ENCODE measurements at places on chromosomes 6 and 20.

- DNase-seq: no peak
Observed at GRCh38 chr20:51815383-51816076, 13.2 kb upstream of the SALL4 start.

- no peak for DNase-seq
Observed at GRCh38 chr20:29687438-29687837, 1570.0 kb upstream of the DEFB115 start.

GRCh38 chr6:163702736-163703135 is 288.2 kb downstream of the QKI start:
- no peak for DNase-seq

- DNase-seq: no peak
Observed at GRCh38 chr20:17749978-17750721, 50.4 kb downstream of the BANF2 start.

DNA sequence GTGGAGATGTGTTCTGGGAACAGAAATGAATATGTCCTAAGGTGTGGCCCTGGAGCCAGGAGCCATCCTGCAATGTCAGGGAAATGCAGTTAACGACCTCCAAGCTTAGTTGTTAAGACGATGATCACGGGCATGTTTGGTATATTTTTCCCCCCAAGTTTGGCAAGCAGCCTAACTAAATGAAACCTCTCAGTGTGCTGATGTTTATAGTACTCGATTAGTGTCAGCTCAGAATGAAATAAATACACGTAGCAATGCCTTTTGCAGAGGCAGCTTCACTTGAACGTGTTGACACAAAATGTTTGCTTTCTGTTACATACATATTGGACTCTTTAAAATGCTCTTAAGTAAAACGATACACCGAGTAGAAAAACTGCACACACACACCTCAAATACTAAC is 76.2 kb upstream of the OLIG3 start:
- DNase-seq: peak; percentile 84

- DNase-seq: no peak
Observed at GRCh38 chr6:170280689-170281045, 10.2 kb downstream of the DLL1 start.

- DNase-seq: no peak
Observed at GRCh38 chr20:34389954-34390555, 27.0 kb downstream of the ITCH start.

DNA sequence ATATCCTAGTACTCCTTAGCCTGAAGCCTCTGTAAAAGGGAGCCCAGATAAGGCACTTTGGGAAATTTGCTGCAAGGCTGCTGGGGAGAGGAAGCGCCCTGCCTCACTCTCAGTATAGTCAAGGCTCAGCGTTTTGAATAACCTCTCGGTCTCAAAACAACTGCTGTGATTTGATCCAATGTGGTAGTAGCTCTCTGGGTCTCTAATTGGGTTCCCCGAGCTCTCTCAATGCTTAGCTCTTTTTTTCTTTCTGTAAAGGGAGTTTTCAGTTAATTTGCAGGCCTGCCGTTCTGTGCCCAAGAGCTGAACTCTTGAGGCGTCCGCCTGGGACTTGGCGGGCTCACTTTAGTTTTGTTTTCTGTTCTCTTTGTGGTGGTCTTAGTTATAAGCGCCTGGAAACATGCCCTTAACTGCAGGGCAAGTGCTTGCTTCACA is 41.2 kb downstream of the ZHX3 start:
- no peak for DNase-seq

- DNase-seq: no peak
Observed at GRCh38 chr6:125196613-125197012, 43.0 kb downstream of the TPD52L1 start.

DNA sequence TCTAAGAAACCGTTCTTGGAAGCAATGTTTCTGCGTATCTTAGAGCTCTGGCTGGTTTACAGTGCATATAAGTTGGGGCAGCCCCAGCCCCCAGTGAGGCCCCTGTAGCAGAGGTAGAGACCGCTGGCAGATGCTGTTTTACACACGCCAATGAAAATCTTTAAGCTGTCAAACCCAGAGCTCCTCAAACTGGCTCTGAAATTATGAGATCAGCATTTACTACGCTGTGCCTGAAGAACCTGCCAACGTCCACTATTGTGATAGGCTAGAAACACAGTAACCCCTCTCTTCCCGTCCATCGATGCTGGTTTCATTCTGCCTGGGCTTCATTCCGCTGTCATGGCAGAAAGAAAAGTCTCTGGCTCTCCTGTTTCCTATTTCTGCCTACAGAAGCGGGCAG is 160.6 kb downstream of the SMOC2 start:
- DNase-seq: no peak

DNA sequence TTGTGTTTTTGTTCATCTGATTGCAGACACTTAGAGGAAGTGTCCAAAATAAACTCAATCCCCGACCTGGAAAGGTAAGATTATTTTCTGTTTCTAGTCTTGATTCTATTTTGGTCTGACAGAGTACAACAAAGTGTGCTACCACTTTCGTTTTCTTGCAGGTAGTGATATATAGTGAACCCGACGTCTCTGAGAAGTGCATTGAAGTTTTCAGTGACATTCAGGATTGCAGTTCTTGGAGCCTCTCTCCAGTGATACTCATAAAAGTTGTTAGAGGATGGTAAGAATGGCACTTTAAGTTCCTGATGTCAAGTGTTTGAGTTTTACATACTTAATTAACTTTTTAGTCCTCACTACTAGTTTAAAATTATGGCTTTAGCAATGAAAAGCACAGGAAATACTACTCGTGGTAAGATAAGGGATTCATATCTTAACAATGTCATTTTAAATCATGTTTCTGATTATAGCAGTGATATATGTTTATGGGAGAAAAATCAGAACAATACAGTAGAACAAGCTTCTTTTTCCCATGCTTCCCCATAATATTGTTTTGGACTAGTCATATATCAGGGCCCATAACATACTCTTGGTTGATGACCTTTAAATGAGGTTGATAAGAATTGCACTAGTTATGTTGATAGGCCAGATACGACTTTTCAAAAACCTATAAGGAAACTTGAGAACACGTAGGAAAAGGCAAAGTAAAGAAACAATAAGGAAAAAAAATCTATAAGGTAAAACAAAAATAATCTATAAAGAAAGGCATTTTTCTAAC is 104.0 kb downstream of the RTN4IP1 start:
- DNase-seq: no peak

DNA sequence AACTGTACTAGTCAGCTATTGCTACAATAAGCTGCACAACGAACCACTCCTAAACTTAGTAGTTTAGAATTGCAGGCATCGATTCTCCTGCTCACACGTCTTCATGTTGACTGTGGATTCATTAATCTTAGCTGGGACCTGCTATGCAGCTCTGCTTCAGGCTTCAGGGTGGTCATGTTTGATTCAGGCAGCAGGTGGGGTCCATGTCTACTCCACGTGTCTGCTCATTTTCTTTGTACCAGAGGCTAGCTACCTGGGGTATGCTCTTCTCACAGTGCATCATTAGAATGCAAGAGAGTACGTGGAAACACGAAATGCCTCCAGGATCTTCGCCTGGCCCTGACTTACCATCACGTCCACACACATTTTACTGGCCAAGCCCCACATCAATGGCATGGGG is 64.5 kb upstream of the RIN2 start:
- no peak for DNase-seq

GRCh38 chr20:19901226-19901625 is 115.9 kb upstream of the NAA20 start:
- no peak for DNase-seq

DNA sequence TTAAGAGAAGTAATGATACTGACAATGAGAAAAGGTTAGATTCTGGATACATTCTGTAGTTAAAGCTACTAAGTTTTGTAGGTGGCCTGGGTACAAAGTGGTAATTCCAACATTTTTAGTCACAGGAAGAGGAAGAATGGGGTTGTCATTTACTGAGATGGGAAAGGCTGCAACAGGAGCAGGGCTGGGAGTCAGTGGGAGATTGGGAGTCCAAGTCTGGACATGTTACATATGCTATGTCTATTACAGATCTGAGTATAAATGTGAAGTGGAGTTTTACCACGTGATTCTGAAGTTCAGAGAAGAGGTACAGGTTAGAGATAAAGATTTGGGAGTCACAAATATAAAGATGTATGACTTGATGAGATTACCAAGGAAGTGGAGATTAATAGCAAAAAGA is 116.2 kb downstream of the RWDD2A start:
- DNase-seq: no peak

DNA sequence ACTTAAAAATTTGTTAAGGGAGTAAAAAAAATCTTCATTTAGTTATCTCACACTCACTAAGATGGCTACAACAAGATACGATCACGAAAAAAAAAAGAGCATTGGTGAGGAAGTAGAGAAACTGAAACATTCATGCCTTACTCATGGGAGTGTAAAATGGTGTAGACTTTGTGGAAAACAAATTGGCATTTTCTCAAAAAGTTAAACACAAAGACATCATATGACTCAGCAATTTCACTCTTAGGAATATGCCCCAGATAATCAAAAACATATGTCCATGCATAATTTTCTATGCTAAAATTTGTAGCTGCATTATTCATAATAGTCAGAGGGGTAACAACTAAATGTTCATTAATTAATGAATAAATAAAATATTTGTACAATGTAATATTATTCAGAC is 120.9 kb upstream of the IRAK1BP1 start:
- DNase-seq: no peak

GRCh38 chr6:52881662-52881995 is 27.9 kb downstream of the GSTA3 start:
- no peak for DNase-seq

DNA sequence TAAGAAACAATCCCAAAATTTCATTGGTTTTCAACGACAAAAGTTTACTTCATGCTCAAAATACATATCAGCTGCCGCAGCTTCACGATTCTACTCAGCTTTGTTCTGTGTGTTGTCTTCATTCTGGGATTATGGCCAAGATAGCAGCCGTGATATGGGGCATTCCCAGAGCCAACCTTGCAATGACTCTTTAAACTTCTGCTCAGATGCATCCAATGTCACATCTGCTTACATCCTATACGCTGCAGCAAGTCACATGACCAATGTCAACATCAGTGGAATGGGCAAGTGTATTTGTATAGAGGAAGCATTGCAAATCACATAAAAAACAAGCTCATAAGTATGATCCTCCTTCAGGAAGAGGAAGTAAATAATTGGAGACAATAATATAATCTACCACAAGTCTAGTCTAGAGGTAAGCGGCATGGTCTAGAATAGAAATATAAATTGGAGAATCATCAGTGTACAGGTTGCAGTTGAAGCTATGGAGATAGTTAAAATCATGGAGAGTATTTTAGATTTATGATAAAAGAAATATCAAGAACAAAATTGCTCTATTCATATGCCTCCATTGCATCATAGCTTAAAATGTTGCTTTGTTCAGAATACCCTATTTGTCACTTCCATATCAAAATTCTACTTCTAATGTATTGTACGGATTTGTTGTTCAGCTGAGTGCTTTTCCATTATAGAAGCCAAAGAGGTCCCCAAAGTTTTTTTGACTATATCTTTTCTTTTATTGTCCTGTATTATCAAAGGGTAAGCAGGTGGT is 7.2 kb upstream of the C6orf141 start:
- no peak for DNase-seq

- no peak for DNase-seq
Observed at GRCh38 chr6:123908797-123909196, 105.1 kb downstream of the NKAIN2 start.

GRCh38 chr6:96157018-96157565 is 141.3 kb downstream of the FUT9 start:
- DNase-seq: peak; percentile 5

- DNase-seq: peak; percentile 88
Observed at GRCh38 chr6:20056350-20056992, 155.8 kb downstream of the MBOAT1 start.

GRCh38 chr6:69580706-69581105 is 216.1 kb downstream of the LMBRD1 start:
- peak; percentile 58 for DNase-seq

DNA sequence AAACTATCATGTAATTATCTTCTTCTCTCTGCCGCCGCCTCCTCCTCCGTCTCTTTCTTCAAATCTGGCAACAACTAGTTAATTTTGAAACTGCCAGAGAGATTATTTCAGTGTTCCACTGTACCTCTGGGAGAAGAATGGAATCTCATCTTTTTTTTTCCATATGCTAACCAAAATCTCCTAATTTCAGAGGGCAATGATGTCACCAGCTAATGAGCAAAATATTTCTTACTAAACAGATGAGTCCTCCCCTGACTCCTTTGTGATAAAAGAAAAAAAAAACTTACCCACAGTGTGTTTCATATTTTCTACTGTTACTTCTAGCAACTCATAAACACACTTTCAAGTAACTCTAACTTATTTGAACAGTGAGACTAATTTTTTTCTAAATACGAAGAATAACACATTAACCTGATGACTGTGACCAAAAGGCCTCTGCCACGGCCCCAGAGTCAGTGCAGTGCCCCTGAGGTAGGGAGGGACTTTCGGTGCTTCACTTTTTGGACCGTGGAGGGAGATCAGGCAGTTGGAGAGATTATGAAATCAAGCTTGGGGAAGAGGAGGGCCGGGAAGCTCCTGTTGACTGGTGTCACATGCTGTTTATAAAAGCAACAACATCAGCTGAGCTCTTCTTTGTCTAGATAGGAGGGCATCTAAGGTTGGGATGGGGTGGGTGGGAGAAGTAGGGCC is 159.6 kb downstream of the SASH1 start:
- no peak for DNase-seq

DNA sequence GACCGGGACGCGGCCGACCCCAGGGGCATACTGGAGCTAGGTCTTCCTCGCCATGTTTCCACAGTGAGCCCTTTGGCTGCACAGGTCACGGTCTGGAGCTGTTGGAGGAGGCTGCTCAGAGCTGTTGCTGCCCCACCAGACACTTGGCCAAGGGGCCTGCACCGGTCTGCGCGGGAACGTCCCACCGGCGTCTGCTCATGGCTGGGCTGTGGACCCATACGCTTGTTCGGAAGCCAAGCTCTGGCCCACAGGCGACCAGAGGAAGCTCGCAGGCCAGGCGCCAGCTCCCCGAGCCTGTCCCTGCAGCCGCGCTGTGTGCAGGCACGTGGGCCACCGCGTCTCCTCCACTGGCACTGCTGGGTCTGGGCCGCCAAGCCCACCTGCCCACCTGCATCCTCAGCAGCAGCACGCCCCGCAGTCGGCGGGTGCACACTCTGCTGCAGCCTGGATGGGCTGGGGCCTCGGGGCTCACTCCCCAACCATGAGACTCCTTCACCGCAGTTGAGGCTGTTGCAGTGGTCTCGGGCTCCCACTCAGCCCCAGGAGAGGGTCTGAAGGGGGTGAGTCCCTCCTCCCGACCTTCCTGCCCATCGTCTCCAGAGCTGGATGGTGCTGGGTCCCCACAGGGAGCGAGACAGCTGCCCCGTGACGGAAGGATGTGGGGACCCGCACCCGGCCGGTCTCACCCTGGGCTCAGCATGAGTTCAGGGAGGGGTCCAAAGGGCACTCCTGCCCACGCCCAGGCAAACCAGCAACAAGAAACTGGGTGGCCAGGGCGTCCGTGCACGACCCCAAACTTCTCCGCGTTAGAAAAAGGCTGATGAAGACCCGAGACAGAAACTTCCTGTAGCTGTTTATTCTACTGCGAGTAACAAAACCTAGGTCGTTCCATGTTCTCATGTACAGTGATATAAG is 15.5 kb upstream of the TCFL5 start:
- DNase-seq: no peak

DNA sequence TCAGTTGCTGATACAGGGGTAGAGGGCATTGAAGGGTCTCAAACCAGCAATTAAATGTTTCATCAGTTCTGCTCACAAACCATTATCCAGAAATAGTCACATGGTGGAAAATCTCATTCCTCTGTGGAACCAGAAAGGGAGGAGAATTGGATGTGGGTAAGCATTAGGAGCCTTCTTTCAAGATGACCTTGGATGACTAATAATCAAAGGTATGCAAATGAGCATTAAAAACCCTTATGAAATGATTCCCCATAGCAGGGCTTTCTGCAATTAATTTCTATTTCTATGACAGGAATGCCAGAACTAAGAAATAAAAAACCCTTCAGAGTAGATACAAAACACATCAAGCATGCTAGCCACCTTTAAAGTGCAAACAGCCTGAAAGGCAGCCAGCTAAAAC is 37.4 kb upstream of the HCRTR2 start:
- no peak for DNase-seq

Measured in NCI-H1105 (cell line).